ENCODE measurements at places on chromosomes 1 and 21.

GRCh38 chr1:16046842-16047241 is 3.3 kb downstream of the CLCNKB start:
- no peak for DNase-seq

DNA sequence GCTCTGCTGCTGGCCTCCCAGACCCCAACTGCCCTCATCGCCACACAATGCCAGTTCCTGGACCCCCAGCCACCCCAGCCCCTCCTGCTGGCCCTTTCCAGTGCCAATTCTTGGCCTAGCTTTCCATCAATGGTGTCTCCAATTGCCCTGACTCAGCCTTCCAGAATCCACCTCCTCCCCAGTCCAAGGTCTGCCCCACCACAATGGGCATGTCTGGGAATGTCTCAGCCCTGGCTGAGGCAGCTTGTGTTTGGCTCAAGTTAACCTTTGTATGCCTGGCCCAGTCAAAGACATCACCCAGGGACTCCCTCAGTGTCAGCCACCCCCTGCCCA is 16.4 kb downstream of the ALDH4A1 start:
- no peak for DNase-seq

DNA sequence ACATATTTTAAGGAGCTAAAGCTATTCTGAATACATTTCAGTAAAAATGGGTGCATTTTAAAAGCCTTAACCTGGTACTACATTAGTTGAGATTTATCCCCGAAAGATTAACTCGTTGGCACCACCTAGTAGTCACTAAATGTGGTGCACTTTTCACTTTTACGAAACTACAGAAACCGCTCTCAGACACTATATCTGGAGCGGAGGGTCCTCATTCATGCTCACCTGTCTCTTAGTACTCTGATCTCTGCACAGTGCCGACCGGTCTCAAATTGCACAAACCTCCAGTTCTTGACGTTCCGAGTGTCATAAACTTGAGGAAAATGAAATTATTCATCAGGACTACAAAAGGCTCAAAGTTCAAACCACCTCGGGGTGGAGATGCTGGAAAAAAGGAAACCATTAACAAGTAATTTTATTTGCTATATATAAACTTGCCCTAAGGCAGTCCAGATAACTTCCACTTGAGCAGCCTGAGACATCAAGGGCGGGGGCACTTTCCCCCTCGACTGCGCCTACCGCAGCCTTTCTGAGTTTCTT is 722 bp downstream of the LZIC start:
- peak; percentile 4 for DNase-seq

DNA sequence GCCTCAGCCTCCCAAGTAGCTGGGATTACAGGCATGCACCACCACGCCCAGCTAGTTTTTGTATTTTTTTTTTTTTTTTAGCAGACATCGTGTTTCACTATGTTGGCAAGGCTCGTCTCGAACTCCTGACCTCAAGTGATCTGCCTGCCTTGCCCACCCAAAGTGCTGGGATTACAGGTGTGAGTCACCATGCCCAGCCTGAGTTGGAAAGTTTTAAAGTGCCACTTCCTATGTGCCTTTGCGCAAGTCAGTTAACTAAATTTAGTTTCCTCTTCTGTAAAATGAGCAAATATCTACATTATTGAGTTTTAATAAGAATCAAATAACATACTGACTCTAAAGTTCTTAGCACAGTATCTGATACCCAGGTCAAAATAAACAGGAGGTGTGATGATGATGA is 12.4 kb downstream of the SLC19A2 start:
- no peak for DNase-seq

DNA sequence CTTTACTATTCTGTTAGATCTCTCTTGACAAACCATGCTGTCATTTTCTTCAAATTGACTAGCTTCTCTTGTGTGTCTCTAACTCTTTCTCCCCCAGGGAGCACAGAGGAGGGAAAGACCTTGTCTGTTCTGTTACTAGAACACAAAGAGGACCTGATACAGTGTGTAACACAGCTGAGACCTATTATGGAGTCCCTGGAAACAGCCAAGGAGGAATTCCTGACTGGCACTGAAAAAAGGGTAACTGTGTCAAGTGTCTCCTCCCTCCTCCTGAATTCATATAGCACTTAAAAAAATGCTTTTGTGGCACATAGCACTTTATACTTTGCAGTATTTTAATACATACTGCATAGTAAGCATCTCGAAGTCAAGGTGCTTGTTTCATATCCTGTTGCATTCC is 50.6 kb downstream of the ZBTB40 start:
- DNase-seq: no peak

DNA sequence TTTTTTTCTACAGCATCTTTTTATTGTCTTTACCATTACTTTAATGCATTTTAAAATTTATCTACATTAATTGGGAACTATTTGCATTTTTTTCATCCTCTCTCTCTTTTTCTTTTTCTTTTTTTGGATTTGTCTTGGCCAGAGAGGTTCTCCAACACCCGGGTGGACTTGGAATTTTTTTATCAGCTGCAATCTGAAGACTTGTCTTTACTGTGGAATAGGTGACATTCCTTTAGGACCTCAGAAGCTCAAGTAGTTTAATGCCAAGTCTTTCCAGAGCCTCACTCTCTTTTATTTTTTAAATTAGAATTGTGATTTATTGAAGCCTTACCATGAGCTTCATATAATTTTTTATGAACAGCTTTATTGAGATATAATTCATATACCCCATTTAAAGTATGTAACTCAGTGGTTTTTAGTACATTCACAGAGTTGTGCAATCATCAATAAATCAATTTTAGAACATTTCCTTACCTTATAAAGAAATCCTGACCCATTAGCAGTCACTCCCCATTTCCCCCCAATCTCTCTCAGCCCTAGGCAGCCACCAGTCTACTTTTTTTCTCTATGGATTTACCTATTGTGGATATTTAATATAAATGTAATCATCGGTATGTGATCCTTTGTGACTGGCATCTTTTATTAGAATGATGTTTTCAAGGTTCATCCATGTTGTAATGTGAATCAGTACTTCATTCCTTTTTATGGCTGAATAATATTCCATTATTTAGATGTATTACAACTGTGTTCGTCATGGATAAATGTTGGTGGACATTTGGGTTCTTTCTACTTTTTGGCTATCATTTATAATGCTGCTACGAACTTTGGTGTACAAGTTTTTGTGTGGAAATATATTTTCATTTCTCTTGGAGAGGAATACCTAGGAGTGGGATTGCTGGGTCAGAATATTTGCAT is 6.2 kb downstream of the TUFT1 start:
- DNase-seq: no peak

GRCh38 chr1:53919675-53920066 is 25.7 kb downstream of the DIO1 start:
- DNase-seq: no peak

GRCh38 chr1:209433649-209434031 is 149.9 kb upstream of the CAMK1G start:
- no peak for DNase-seq

- DNase-seq: no peak
Observed at GRCh38 chr1:201692555-201693394, 136.2 kb upstream of the IPO9 start.

DNA sequence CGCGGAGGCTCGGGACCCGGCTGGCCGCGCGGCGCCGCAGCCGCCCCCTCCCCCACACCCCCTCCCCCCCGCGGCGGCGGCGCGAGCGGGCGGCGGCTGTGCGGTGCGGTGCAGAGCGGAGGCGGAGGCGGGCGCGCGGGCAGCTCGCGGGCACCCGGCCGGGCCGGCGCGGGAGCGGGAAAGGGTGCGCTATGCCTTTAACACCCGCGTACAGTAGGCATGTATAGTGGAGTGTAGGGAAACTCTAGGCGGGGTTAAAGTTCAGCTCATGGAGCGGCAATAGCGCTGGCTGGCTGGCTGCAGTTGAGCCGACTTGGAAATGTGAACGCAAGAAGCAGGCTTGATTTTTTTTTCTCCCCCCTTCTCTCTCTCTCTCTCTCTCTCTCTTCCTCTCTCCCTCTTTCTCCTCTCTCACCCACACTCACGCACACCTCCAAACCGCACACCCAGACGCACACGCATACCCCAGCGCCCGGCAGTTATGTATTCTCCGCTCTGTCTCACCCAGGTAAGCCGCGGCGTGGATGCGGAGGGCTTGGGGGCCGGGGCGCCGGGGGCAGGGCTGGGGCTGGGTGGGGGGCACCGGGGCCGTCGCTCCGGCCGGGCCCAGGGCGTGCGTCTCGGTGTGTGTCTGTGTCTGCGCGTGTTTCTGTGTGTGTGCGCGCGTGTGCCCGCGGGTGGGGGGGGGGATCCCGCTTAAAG is at the start of gene NFIA:
TSS of gene NFIA (plus strand) at position 251 of the 702 bp plus-strand sequence.
- no peak for DNase-seq

GRCh38 chr1:15885701-15886610 is 38.4 kb downstream of the SPEN start:
- DNase-seq: no peak

DNA sequence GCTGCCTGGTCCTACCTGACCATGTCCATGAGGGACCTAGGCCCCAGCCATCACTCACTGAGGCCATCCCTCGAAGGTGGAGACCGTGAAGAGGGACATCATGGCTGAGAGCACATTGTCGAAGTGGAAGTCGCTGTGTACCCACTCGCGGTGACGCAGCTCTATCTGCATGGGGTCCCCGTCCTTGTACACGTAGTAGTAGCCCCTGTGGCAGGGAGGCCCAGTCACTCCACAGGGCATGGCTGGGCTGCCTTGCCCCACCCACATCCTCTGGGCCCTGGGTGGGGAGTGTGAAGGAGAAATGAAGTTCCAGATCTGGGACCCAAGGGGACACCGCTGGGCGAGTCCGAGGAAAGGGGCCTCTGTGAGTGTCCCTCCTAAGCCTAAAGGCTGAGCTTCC is 38.4 kb upstream of the KIF21B start:
- DNase-seq: no peak

GRCh38 chr21:32192291-32193097 is 86.4 kb downstream of the MIS18A start:
- no peak for DNase-seq

- no peak for DNase-seq
Observed at GRCh38 chr1:154440036-154440804, 35.1 kb downstream of the IL6R start.

DNA sequence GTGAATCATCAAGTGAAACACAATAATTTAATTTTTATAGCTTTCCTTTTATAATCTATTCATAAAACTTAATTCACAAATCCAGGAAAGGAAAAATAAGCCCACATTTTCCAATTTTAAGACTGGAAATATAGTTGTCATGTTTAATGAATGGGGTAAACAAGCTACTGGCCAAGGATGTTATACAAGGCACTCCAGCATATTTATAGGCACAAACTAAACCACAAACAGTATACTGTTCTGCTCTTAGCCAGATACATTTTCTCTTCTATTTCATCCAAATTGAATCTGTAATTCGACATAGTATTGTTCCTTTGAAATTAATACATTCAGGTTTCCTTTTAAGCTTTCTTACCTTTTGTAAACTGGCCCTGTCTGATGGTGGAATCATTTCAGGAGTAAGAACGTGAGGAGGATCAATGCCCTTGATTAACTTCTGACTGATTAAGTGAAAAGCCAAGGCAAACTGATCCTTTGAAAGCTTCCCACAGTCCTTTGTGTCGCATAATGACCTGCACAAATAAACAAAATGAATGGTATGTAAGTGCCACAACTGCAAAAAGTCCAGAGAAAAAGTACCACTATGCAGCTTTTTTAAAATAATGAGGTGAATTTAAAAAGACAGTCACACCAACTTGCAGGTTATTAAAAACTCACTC is 74.4 kb downstream of the EPS15 start:
- no peak for DNase-seq

- no peak for DNase-seq
Observed at GRCh38 chr1:2170211-2170610, 24.4 kb downstream of the FAAP20 start.

DNA sequence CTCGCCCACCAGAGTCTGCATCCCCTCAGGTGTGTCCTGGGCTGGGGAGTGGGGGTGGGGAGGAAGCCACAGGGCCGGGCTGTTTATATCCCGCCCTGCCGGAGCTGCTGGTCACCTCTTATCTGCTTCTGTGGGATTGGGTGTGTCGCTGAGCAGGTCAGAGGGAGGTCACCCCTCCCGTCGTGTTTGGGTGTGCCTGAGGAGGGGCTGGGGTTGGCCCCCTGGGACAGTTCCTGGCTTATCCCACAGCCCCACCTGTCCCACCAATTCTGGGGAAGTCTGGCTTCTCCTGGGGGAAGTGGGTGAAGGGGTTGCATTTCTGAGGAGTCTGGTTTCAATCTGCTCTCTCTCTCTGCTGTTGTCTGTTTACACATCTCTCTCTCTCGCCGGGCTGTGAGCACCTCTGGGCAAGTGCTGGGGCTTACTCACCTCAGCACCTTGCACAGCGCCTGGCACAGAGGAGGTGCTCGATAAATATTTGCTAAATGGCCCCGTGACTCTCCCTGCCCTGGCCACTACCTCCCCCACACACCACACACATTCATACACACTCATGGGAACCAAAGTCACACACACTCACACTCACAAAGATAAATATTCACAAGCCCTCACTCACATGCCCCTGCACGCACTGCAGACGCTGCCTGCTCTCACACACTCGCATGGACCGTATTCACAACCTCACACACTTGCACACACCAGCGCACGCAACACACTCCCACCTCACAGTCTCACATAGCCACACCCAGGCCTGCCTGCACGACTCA is 8.3 kb downstream of the ELF3 start:
- no peak for DNase-seq

GRCh38 chr1:207342332-207342731 is 20.9 kb downstream of the CD55 start:
- no peak for DNase-seq

DNA sequence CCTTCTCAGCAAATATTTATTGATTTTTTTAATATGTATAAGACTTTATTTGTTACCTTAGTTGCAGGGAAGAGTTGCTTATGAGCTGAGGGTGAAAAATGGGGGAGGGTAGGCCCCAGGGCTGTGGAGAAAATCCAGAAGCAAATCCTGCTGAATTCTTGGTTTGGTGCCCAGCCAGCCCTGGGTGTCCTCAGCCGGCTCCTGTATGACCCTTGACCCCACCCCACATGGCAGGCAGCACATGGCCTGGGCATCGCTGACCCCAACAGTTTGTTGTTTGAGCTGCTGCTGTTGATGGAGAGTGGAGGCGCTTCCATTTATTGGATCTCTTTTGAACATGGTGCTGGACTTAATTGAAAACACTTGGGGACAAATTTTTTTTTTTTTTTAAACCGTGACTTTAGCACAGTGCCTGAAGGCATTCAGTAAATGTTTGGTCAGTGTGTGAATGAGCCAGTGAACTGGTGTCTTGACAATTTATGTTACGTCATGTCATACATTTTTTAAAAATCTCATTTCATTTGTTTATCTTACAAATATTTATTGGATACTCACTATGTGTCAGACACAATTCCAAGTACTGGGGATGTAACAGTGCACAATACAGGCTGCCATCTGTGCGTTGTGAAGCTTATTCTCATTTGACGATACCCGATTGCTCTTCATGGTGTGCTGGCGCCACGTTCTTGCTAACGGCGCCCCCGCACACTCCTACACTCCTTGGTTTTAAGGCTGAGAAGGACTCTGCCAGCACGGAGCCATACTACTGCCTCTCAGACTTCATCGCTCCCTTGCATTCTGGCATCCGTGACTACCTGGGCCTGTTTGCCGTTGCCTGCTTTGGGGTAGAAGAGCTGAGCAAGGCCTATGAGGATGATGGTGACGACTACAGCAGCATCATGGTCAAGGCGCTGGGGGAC is 98.8 kb downstream of the MTR start:
- no peak for DNase-seq

GRCh38 chr1:1784933-1785332 is 6.7 kb upstream of the NADK start:
- DNase-seq: no peak

GRCh38 chr1:179228783-179229213 is 679 bp downstream of the ABL2 start:
- peak; percentile 13 for DNase-seq

Measured in activated CD4-positive, alpha-beta T cell treated with anti-CD3 and anti-CD28 coated beads, Interleukin-2, amount 50 U/mL, for 24 hours (primary cell).